Cardiac fibroblast (primary cell): ENCODE measurements at places on chromosomes 7 and 10.
A peak's percentile ranks its signal among the peaks of the same experiment; 100 is the strongest.

DNA sequence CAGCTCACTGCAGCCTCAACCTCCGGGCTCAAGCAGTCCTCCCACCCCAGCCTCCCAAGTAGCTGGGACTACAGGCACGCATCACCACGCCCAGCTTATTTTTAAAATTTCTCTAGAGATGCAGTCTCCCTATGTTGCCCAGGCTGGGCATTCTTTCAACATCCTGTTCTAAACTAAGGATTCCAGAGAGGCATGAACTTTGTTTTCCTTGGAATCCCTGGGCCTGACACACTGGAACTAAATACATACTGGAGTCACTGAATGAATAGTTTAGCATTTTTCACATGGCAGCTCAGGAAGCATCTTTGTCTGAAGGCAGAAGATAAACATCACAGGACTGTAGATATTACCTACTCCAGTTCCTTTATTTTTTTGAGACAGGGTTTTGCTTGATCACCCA, 108.7 kb downstream of the ITIH5 start:
- DNase-seq: no peak

DNA sequence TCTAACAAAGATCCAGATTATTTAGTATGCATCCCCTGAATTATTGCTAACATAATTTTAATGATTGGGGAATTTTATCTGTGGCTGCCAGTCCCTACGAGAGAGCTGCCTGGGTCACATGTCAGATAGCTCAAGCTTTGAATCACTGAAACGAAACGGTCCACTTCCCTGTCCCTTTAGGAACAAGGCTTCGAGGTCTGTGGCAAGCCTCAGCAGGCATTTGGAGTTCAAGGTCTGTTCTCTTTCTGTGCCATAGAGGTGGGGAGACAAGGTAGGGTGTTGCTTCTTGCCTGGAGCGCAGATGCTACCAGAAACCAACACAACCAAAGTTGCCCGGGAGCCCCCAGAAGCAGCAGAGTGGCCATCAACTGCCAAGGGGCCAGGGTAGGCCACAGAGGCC, 13.9 kb upstream of the SH2D4B start:
- DNase-seq: no peak

DNA sequence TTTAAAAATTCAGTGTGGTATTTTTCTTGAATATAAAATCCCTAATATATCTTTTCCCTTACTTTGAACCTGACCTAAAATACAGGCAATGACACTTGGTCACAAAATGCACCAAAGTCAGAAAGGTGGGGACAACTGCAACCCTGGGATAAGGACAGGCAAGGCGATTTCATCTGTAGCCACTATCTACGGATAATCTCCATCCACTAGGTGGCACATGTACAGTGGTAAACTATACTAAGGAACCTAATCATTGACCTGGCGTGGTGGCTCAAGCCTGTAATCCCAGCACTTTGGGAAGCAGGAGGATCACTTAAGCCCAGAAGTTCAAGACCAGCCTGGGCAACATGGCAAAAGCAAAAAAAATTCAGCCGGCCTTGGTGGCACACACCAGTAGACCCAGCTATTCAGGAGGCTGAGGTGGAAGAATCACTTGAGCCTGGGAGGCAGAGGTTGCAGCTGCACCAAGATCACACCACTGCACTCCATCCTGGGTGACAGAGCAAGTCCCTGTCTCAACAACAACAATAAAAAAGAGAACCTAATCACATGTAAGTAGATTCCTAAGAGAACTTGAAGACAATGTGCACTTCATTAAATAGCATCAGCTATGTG, 98.9 kb downstream of the KMT2C start:
- peak; percentile 67 for DNase-seq

DNA sequence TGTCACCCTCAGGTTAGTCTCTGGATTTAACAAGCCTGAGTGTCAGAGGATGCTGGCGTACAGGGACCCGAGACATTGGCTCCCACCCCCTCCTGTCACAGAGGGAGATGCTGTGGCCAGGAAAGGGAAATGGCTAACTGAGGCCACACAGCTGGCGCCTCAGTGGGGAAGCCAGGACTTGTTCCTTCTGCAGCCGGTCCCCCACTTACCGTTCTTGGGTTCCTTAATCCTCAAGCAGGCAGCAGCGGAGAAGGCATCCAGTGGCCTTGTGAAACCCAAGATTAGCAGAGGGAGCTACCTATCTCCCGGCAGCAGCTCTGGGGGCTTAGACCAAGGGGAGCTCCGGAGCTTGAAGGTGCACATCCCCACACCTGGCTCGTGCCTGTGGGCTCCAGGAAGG, 65.4 kb downstream of the NEURL1 start:
- DNase-seq: no peak

DNA sequence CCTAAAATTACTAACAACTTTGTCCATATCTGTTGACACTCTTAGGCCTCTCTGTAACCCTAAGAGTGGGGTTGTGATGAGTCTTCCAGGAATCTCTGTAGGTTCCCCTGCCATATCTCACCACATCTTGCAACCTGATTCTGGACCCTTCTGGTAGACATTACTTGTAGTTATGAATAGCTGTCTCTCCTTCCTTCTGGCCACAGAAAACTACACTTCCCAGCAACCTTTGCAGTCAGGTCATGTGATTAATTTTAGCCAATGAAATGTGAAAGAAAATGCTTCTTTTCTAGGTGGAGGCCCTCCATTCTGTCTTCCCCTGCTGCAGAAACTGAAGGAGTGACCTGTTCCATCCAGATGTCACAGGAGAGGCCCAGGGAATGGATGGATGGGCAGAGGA, 147.6 kb upstream of the AOAH start:
- no peak for DNase-seq

DNA sequence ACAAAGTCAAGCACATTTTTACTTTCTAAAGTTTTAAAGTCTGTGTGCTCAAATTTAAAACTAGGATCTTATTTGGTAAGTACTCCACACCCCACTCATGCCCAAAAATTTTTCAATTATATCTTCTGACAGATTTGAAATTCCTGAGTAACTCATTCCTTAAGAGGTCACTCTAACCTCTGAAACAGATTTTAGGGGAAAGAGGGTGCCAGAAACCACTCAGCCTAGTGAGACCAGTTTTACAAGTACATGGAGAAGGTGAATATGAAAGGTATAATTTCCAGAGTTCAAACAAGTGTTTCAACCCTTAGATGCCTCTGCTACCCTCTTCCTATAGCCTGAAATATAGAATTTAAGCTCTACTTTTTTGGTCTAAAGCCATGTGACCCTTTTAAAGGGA, 79.2 kb downstream of the C7orf25 start:
- DNase-seq: no peak

GRCh38 chr10:847868-848267, 83.6 kb downstream of the LARP4B start:
- peak; percentile 14 for DNase-seq

- DNase-seq: no peak
These were observed 67.5 kb downstream of the CLIP2 start for GRCh38 chr7:74356589-74357315.

DNA sequence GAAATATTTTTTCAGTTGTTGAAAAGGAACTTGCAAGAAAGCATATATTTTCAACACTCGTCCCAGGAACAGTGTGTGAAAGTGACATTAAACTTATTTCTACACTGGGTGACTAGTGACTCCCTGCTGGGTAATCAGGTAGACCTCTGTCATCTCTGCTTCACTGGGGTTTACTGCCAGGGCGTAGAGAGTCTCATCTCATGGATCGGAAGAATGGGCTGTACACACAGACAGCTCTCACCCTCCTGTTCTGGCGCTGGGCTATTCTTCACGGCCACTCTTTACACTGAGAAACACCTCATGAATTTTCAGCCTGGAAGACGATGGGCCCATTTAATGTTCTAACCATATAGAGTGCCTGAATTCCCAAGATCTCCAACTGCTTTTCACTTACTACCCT, 36.4 kb downstream of the NRP1 start:
- DNase-seq: no peak

GRCh38 chr10:59807629-59808620, 54.7 kb upstream of the MRLN start:
- no peak for DNase-seq

GRCh38 chr7:45066409-45066808, 22.4 kb downstream of the NACAD start:
- DNase-seq: no peak

GRCh38 chr10:103942866-103943265, 24.1 kb upstream of the SLK start:
- no peak for DNase-seq

DNA sequence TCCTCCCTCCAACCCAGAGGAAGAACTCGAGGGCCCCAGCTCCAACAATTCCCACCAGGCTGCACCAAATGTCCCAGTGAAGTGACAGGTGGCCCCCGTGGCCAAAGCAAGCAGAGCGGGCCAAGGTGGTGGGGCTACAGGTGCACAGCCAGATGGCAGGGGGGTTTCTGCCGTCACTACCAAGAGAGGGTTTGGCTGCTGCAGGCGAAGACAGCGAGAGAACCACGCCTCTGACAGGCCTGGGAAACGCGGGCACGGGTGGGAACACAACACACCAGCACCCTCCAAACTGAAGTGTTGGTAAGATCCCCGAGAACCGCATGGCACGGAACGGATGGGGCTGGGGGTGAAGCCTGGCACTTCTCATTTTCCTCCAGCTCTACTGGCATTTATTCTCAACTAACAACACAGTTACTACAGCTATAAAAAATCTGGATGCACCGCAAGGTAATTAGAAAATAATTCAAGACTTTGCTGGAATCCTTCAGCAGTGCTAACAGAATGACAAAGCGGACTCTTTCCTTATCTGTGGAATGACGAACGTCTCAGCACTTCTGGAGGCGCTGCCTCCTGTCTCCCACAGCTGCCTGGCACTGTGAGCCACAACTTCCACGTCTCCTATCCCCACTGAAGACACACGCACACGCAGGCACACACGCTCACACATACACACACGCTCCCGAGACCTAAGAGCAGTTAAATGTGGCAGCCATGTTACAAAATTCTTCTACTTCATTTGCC, 167.9 kb downstream of the TCERG1L start:
- DNase-seq: no peak

DNA sequence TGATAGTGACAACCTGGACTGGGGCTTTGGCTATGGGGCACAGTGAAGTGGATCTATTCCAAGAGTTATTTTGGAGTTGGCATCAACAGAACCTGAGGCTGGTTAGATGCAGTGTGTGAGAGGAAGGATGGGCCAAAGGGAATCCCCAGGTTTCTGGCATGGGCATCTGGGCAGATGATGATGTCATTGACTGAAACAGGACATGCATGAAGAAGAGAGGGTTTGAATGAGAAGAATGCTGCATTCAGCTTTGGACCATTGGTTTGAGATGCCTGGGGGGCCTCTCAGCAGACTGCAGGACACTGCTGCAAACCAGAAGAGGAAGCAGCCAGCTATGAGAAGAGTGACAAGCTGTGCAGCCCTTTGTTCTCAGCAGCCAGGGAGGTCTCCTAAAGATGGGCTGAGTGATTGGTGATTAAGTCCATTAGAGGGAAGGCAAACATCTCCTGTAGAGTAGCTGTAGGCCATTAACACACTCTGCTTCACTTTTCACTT, 23.1 kb upstream of the PIK3CG start:
- DNase-seq: no peak

DNA sequence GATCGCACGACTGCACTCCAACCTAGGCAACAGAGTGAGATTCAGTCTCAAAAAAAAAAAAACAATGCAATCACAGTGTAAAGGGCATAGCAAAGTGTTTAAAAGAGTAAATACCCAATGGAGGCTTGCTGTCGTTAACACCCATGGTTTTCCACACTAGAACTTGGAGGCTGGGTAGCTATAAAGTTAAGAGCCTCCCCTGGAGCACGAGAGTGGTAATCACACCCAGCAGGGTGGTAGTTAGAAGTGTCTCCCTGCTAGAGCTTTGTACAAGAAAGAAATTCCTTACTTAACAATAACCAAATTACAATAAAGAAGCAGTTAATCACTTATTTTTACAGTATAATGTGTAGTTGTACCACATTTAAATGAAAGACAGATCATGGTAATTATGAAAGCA, 1078.9 kb downstream of the NRG3 start:
- no peak for DNase-seq
